ENCODE measurements at places on chromosomes 5 and 9. TPM values are rescaled to one million over a fixed set of nuclear protein-coding genes. Genes with fewer than 3 reads are reported as not detected.

Gene RNF180
- 20.2 TPM for total RNA-seq

DNA sequence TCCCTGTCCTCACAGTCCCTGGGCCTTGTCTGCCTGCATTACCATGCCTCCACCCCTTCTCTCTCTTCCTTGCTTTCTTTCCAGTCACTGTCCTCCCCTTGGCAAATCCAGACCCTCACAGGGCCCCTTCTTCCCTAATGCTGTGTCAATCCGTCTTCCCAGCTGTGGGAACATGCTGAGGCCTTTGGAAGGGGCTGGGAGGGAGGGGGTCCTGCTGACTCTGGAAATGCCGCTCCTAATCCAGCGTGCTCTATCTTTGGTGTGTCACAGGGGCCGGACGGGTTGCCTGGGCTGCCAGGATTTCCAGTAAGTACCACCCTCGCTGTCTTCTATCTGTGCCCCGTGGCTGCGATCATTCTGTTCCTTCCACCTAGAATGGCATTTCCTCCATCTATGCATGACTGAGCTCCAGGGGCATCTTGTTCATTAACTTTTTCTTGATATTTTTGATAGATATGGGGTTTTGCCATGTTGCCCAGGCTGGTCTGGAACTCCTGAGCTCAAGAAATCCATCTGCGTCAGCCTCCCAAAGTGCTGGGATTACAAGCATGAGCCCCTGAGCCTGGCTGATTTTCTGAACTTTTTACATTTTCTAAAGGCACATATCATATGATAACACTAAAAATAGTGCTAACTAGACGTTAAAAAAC lies 64.5 kb upstream of the TGFBR1 start:
- no peak for DNase-seq
- H3K4me3 ChIP-seq, result no peak overlapping the region
- no peak overlapping the region for H3K27ac ChIP-seq
- no peaks in the 10 kb centered on the region for H3K36me3 ChIP-seq
- peaks cover 8% of the 10 kb centered on the region for H3K27me3 ChIP-seq

- H3K27ac ChIP-seq, result no peak overlapping the region
- no peaks in the 10 kb centered on the region for H3K27me3 ChIP-seq
- no peak for DNase-seq
- no peak overlapping the region for H3K4me3 ChIP-seq
- no peaks in the 10 kb centered on the region for H3K4me1 ChIP-seq
- peaks cover 20% of the 10 kb centered on the region for H3K36me3 ChIP-seq
These were observed 61.6 kb downstream of the NNT start for GRCh38 chr5:43664501-43665040.

- H3K36me3 ChIP-seq, result no peaks in the 10 kb centered on the region
- no peak for DNase-seq
- H3K4me3 ChIP-seq, result no peak overlapping the region
- H3K27ac ChIP-seq, result peak overlapping the region; percentile 77
These were observed 53.0 kb downstream of the SLC1A3 start for GRCh38 chr5:36659411-36659810.

DNA sequence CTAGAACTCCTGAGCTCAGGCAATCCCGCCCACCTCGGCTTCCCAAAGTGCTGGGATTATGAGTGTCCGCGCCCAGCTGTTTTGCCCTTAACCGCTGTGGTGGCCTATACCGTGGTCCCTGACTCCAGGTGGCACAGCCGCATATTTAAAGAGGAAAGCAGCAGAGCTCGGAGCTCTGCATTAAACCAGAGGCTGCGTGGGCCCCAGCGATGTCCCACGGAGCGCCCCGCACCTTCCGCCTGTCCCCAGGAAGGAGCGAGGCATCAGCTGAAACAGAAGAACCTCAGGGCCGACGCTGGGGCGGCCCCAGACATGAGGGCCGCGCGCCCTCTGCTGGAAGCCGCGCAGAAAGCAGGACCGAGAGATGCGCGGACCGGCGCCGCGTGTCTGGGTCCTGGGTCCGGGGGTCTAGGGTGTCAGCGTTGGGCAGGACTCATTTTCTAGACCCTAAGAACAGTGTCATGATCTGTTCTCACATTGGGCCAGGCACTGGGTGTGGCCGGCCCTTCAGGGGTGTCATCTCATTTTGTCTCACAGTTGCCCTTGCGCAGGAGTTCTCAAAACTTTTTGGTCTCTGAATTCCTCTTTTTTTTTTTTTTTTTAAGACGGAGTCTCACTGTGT lies 37.7 kb downstream of the LAMC3 start:
- H3K27me3 ChIP-seq, result no peaks in the 10 kb centered on the region
- no peaks in the 10 kb centered on the region for H3K36me3 ChIP-seq
- DNase-seq, result peak; percentile 64
- no peak overlapping the region for H3K4me3 ChIP-seq
- H3K27ac ChIP-seq, result no peak overlapping the region

Measured in heart left ventricle (tissue), 16 donors.